T-cell (primary cell): ENCODE measurements at places on chromosomes 7 and 10. TPM values are rescaled to one million over a fixed set of nuclear protein-coding genes. Genes with fewer than 3 reads are reported as not detected.

- no peak for DNase-seq
Observed at GRCh38 chr7:36131499-36131898, 21.6 kb upstream of the EEPD1 start.

- no peak for DNase-seq
Observed at GRCh38 chr7:23925088-23925487, 215.1 kb downstream of the STK31 start.

DNA sequence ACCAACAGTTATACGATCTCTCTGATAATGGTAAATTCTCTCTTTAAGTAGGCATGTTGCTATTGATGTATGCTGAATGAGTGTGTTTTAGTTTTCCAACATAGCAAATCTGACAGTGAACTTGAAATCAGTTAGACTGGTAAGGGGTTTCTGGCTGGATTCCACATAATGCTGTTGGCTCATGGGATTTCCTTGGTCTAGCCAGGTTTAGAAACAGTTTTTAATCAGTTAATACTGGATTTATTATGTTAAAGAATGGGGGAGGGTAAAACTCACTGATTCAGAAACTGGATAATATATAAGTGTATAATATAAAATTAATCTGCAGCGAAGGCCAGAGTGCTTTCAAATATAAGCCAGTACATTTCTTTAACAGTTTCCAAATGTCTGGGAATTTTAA is 55.6 kb downstream of the PCDH15 start:
- DNase-seq: no peak

GRCh38 chr7:16708980-16709379 is 44.6 kb upstream of the TSPAN13 start:
- DNase-seq: no peak

GRCh38 chr10:3465406-3465891 is 292.9 kb upstream of the PITRM1 start:
- no peak for DNase-seq

GRCh38 chr7:173209-173918 is 19.0 kb upstream of the FAM20C start:
- DNase-seq: no peak

DNA sequence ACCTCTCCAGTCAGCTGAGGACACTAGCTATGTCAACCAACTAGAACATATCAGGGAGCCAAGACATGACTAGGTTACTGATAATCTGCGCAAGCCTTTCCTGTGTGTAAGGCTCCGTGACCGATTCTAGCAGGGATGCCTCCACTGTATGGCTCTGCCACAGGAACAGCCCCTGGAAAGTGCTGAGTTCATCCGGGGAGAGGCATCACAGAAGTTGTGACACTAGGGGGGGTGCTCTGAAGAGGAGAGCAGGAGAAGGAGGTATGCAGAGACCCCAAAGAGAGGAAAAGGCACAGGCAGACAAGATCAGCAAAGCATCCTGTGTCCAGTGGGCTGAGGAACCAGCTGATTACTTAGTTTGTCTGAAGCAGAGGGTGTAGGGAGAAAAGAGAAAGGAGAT is 13.5 kb downstream of the UPP1 start:
- DNase-seq: no peak

DNA sequence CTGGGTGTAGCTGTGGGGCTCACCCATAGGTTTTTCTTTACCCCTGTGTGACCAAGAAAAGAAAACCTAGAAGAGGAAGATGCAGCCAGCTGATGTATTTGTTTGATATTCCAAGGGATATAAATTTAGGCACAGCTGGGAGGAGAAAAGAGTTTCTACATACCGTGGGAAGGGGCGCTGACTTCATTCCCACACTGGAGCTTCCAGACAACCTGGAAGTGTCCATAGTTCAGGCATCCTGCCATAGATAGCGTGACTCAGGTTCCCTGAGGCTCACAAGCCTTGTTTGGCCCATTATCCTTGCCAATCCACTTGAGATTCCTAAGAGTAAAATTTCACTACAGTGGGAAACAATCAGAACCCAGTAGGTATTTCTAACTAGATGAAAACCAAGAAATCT is 371.7 kb upstream of the NRP1 start:
- DNase-seq: no peak

DNA sequence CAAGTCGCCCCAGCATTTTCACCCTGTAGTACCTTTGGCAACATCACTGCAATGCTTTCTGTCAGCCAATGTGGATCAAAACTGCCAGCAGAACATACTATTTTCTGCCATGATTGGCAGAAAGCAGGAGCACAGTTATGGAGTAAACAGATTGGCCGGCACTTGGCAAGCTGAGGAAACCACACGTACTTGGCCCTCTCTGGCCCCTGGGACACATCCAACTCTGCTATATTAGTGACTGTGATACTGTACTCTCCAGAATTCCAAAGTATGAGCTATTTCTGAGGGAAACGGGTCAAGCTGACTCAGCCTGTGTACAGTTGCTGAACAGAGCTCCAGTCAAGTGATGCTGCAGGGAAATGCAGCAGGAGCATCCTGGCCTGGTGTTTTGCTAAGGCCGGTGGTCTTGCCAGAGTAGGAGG is 39.8 kb upstream of the LANCL2 start:
- no peak for DNase-seq

- no peak for DNase-seq
Observed at GRCh38 chr10:73205890-73206289, 38.0 kb downstream of the FAM149B1 start.

- no peak for DNase-seq
Observed at GRCh38 chr7:151371266-151371665, 29.7 kb downstream of the NUB1 start.

DNA sequence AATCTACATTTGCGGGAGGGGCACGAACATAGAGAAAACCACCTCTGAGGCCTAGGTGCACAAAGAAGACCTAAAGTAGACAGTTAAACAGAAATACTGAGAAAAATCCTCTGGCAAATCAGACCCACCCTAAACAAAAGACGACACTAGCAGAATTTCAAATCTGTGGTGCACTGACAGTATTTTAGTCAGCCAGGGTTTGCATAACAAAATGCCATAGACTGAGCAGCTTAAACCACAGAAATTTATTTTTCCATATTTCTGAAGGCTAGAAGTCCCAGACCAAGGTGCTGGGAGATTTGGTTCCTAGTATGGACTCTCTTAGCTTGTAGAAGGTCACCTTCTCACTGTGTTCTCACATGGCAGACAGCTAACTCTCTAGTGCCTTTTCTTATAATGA is 26.3 kb downstream of the IPMK start:
- no peak for DNase-seq

GRCh38 chr7:53209129-53209528 is 173.7 kb downstream of the POM121L12 start:
- DNase-seq: no peak

Gene OPN4
- not detected for total RNA-seq

Gene LIPA
- total RNA-seq: 33.4 TPM

Gene MGAM2
- total RNA-seq: not detected

Gene ABLIM1
- 311 TPM for total RNA-seq

Gene TMEM229A
- total RNA-seq: not detected

Gene TMEM26
- total RNA-seq: not detected

Gene CCDC136
- total RNA-seq: 15.7 TPM
